ENCODE measurements at places on chromosomes 2 and 18.

DNA sequence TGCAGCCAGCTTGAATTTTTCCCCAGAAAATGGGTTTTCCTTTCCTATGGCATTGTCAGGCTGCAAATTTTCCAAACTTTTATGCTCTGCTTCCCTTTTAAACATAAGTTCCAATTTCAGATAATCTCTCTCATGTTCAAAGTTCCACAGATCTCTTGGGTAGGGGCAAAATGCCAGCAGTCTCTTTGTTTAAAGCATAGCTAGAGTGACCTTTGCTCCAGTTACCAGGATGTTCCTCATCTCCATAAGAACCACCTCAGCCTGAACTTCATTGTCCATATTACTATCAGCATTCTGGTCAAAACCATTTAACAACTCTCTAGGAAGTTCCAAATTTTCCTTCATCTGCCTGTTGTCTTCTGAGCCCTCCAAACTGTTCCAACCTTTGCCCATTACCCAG lies 68.3 kb downstream of the SGPP2 start:
- no peak for DNase-seq

DNA sequence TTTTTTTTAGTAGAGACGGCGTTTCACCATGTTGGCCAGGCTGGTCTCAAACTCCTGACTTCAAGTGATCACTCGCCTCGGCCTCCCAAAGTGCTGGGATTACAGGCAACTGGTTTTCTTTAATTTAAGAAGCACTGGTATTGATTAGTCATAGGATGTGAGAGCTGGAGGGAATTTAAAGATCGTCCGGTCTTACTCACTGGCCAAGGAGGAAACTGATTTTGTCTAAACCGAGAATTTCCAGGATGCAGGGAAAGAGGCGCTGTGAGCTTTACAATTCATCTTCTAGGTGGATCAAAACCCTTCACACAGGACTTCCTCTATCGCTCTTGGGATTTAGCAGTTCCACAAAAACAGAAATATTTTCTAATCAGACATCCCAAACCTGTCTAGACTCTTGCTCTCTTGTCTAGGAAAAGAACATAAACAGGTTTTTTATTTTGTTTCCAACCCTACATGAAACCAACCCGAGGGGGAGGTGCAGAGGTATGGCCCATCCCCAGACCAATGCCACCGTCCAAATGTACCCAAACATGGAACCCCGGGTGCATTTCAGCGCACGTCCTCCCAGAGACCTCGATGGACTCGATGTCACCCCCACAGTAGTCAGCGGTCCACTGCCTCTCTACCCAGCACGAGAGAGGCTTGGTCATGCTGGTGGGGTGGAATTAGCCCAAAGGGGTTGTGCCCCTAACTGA lies 12.5 kb upstream of the TUBB6 start:
- DNase-seq: no peak

- no peak for DNase-seq
Measured at GRCh38 chr2:29611261-29611660, 310.1 kb downstream of the ALK start.

DNA sequence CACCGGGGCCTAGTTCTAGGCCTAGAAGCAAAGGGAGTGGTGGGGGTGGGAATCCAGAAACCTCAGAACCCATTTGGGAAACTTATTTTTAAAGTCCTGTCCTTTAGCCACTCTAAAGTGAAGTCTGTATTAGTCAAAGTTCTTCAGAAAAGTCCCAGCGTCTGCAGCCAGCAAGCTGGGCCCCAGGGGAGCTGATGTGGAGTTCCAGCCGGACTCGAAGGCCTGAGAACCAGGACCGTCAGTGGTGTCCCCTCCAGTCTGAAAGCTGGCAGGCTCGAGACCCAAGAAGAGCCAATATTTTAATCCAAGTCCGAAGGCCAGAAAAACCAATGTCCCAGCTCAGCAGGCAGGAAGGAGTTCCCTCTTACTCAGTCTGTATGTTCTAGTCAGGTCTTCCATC lies 32.4 kb downstream of the ID2 start:
- DNase-seq: no peak

- no peak for DNase-seq
Measured at GRCh38 chr2:7071154-7071553, 153.9 kb downstream of the RNF144A start.

Data from globus pallidus (tissue), 1 donor.